ENCODE measurements at places on chromosomes 2 and 18. TPM values are rescaled to one million over a fixed set of nuclear protein-coding genes. Genes with fewer than 3 reads are reported as not detected.

DNA sequence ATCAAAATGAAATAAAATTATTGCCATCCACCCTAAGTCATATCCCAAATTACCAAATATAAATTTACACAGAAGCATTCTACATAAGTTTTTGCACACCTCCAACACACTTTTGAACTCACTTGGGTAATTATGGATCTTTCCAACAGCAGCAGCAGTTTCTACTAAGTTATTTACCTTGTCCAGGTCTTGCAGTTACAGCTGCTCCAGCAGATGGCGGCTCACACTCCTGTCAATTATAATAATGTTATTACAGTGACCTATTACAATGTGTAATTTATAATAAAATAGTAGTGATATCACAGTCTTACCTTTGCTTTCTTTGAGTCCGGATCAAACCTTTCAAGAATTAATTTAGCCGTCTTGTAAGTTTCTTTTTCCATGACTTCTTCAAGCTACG lies 37.9 kb downstream of the LNPK start:
- DNase-seq, result no peak

DNA sequence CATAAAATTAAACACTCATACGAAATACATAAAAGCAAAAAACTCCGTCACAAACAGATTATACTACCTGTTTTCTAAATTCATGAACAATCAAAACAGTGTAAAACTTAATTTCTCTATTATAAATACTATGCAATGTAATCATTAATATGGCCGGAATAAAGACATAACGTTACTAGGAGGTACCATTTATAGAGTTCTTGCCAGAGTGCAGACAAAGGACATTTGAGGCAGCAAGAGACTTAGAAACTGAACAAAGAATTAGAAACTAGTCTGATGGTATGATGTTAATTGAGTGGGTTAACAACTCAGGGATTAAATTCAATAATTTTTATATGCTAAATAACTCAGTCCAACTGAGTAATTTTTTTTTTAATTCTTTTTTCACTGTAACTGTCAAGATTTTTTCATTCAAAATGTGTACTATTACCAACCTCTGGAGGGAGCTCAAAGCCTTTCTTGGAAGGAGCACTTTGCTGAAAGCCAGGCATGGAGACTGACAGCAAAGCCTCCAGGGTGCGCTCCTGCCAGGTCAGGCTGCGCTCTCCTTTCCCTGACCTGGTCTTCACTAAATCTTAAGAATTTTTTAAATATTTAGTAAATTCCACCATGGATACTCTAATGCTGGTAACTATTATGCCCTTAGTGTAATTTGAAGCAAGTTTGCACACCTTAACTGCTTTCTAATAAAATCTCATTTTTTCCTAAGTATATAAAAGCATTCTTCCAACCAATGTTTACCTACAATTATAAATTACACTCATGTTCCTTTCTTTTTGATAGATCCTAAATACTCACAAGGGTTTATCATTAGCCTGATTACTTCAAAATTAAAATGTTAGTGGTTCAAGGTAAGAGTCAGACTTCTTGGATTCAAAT lies 34.1 kb downstream of the WDR35 start:
- peak; percentile 35 for DNase-seq

DNA sequence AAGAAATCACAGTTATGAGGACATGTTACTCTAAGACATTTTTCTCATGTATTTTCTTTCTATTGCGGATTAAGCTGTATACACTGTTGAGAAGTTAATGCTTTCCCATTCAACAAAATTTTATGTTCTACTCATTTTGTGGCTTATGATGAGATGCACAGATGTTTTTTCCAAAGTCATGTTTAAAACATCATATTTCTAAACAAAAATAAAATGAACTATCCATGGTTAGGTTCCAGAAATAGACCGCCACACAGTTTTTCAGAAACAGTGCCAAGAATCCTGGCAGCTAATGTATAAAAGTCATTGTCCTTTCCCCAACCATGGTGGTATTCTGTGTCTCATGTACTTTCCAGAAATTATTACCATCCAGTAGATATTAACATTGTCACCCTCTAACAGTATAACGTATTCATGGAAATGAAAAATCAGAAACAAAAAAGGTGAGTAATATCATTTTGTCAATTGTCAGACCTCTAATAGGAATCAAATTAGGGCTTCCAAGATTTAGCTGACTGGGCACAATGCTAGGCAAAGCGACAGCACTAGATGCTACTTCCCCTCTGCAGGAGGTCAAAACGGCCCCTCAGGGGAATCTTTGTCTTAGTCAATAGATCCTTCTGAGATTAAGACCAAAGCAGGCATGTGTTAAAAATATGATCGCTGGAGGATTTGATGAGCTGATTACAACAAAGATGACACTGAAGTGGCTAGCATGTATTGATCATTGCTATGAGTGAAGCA lies 54.4 kb upstream of the ZNF397 start:
- DNase-seq, result no peak

DNA sequence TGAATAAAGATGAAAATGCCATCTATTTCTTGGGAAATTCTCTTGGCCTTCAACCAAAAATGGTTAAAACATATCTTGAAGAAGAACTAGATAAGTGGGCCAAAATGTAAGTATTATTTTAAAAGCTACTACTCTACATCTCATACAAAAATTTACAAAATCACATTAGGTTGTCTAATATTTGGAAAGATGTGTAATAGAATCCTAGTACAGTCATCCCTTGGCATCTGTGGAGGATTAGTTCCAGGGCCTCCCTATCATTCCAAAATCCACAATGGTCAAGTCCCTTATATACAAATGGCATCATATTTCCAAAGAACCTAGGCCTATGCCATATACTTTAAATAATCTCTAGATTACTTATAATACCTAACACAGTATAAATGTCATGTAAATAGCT lies 41.2 kb downstream of the KYNU start:
- DNase-seq, result no peak

DNA sequence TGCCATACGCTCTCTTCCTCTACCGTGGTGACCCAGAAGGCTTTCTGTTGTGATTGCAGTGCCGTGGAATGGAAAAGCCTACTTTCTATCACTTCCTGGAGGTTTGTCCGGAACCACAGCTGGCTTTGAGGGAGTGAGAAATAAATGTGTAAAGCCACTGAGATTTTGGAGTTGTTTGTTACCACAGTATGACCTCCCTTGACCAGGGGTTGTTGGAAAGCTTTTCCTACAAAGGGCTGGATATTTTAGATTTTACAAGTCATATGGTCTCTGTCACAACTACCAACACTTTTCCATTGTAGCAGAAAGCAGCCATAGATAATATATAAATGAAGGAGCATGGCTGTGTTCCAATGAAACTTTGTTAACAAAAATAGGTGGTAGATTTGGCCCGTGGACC lies 70.3 kb downstream of the VAPA start:
- no peak for DNase-seq

GRCh38 chr2:9738535-9739496 lies 104.5 kb upstream of the TAF1B start:
- no peak for DNase-seq

GRCh38 chr2:151159109-151159662 lies 102.5 kb downstream of the RBM43 start:
- no peak for DNase-seq

Gene LAMA1
- total RNA-seq, result 257 TPM

DNA sequence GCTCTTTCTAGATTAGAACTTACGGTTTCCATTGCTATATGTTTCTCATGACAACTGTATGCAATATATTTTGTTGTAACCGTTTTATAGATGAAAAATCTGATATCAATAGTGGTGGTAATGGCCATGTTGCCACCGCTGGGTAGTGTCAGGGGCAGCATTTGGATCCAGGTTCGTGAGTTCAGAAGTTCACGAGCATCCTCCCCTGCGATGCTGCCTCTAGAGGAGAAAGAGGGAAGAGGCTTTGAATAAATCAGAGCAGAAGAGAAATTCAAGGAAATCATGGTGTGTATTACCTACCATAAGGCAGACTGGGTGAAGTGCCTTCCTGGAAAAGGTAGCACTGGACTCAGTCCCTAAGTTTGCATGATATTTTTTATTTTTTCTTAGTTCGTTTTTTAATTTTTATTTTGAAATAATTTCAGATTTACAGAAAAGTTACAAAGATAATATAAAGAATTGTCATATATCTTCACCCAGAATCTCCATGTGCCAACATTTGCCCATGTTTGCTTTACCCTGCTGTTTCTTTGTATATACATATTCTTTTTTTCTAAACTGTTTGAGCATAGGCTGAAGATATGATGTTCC lies 3.3 kb upstream of the ZBTB7C start:
- no peak for DNase-seq

DNA sequence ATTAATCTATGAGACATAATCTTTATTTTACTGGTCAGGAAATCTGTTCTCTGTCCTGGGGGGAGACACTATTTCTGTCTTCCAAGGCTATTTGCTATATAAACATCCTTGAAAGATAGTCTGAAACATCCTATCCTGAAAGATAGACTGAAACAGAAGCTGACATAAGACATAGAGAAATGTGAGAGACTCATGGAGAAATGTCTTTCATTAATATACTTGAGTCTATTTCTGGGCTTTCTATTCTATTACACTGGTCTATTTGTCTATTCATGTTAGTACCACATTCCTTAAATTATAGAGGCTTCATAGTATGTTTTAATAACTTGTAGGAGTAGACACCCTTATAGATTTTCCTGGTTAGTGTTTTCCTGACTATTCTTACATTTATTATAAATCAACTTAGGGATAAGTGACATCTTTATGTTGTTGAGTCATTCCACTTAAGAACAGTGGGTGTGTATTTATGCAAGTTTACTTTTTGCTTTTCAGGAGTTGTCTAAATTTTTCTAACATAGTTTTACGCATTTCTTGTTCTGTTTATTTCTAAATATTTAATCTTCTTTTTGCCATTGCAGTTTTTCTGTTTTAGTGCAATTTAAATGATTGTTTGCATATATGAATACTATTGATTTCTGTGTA lies 244.9 kb upstream of the ZSWIM2 start:
- DNase-seq, result no peak

Gene DGUOK
- 63.8 TPM for total RNA-seq

- no peak for DNase-seq
Observed at GRCh38 chr2:102003696-102004095, 11.9 kb downstream of the IL1R2 start.

- DNase-seq, result no peak
Observed at GRCh38 chr18:13397504-13398163, 179.1 kb downstream of the LDLRAD4 start.

DNA sequence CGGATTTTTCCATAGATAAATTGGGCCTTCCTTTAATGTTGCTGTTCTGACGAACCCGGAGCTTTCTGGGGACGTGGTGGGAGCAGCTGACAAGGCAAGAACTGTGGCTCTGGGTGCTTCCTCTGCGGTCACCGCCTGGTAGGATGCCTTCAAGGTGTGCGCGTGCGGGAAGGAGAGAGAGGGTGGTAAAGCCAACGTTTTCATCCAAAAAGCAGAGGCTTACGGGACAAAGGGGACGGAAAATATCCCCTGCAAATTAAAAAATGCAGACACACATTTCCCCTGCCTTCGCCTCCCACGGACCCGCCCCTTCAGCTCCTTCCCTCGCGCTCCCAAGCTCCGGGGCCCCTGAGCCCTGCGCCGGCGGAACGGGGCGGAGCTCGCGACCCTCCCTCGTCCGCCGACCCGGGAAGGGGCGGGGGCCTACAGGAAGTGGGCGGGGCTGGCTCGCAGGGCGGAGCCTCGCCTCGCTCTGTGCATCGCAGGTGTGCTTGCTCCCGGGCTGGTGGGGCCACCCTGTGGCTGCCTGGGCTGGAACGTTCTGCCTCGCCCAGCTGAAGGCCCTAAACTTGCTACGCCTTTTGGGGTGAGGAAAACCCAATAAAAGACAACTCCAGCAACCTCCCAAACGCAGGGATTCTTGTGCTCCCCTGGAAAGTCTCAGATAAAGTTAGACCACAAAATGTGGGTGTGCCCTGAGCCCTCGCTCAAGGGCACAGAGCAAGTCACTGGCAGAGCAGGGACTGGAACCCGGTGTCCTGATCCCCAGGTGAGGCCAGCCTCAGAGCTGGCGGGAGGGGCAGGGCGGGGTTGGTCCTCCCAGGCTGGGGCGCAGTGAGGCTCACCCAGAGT lies 25.4 kb upstream of the SLC66A3 start:
- peak; percentile 90 for DNase-seq

Gene QPCT
- 2.7 TPM for total RNA-seq

Gene EFHD1
- total RNA-seq, result 4.3 TPM

- no peak for DNase-seq
Observed at GRCh38 chr2:88248280-88248828, 78.2 kb downstream of the THNSL2 start.

DNA sequence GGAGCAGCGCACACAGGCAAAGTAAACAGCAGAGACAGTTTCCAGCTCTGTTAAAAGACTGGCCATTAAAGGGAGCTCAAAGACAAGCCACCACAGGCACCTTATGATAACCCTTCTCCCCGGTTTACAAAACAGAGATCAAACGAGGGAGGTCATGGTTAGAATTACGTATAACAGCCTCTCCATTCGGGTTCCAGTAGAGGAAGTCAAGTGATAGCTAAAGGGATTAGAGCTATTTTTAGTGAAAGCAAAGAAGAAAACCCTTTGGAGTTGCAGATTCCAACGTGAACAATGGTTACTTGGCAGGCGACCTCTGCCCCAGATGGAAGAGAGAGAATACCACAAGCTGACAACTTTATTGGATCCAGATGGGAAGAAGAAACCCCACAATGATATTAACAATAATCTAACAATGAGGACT lies 31.2 kb upstream of the EDAR start:
- DNase-seq, result no peak

Gene GAL3ST2
- 0.51 TPM for total RNA-seq

Gene CHST10
- 22.1 TPM for total RNA-seq

- DNase-seq, result no peak
Observed at GRCh38 chr2:70002241-70002899, 40.9 kb upstream of the ASPRV1 start.

Gene NABP1
- total RNA-seq, result 6.4 TPM

DNA sequence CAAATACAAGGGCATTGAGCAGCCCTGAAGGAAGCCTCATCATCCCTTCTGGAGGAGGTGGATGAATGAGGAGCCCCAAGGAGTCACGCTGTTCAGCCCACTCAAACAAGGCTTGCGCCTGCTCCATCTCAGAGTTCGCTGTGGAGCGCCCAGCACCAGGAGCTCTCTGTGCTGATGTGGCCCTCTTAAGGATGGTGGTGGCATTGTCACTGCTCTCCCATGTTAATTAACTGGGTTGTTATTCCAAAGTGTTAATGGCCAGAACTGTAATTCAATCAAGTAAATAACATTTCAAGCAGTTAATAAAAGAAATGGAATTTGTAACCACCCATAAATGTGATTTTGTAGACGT lies 726.0 kb upstream of the RAB6C start:
- no peak for DNase-seq

DNA sequence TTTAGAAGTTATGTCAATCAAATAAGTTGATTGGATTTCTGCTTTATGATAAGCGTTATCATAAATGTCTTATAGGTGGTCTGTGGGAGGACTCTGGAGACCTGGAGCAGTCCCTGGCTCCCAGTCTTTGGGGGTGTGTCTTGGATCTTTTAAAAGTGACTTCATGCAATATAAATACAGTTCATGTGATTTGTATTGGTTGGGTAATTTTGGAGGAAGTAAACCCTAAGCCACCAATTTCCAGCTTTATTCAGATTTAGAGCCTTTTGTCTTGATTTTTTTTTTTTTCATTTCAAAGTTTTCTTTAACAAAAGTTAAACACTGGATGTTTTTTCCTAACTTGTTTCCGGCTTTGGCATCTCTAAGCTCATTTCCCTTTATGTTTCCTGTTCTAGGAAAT lies 68.8 kb downstream of the MAP4K4 start:
- DNase-seq, result no peak

Gene DCDC2C
- total RNA-seq, result not detected

Gene ST6GAL2
- 8.3 TPM for total RNA-seq

- no peak for DNase-seq
Observed at GRCh38 chr2:178747767-178748166, 59.5 kb downstream of the TTN start.

- no peak for DNase-seq
Observed at GRCh38 chr2:128777196-128778035, 458.7 kb upstream of the HS6ST1 start.

Gene TAF4B
- total RNA-seq, result 1.8 TPM
